ENCODE measurements at places on chromosomes 7 and 10.
A peak's percentile ranks its signal among the peaks of the same experiment; 100 is the strongest.

DNA sequence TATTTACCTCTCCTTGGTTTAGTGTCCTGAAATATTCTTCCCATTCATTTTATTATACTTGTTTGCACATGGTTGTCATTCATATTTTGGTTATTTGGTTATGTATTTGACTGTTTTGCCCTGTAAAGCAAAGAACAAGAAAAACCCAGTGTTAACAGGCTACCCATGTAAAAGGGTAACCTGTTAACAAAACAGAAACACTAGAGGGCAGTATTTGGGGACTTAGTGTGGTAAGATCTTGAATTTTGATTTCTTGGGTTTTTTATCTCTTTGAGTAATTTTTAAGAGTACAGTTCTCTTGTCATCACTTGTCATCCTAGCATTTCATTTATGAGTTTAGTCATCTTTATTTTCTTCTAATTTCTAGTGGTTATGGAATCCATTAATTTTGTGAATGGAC is 51.3 kb downstream of the POLL start:
- DNase-seq: no peak

DNA sequence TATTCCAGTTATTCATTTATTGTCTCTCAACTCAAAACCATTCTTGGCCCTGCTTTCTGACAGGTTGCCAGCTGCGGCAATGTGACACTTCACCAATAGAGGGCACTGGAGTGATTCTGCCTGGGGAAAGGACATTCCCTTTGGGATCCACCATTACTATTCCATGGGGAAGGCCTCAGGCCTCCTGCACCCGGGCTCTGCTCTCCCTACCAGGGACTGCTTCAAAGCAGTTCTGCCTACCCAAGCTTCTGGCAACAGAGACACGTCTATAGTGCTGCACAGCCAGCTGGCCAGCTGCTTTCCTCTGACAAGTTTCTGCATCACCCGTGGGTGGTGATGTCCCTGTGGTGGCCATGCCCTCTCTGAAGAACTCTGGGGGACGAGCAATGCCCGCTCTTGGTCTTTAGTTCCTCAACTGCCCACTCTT is 163.8 kb downstream of the ELMO1 start:
- no peak for DNase-seq

- DNase-seq: no peak
Measured at GRCh38 chr10:62268027-62268398, 631 bp downstream of the RTKN2 start.

GRCh38 chr7:2452074-2452507 is 24.1 kb downstream of the GRIFIN start:
- DNase-seq: no peak

DNA sequence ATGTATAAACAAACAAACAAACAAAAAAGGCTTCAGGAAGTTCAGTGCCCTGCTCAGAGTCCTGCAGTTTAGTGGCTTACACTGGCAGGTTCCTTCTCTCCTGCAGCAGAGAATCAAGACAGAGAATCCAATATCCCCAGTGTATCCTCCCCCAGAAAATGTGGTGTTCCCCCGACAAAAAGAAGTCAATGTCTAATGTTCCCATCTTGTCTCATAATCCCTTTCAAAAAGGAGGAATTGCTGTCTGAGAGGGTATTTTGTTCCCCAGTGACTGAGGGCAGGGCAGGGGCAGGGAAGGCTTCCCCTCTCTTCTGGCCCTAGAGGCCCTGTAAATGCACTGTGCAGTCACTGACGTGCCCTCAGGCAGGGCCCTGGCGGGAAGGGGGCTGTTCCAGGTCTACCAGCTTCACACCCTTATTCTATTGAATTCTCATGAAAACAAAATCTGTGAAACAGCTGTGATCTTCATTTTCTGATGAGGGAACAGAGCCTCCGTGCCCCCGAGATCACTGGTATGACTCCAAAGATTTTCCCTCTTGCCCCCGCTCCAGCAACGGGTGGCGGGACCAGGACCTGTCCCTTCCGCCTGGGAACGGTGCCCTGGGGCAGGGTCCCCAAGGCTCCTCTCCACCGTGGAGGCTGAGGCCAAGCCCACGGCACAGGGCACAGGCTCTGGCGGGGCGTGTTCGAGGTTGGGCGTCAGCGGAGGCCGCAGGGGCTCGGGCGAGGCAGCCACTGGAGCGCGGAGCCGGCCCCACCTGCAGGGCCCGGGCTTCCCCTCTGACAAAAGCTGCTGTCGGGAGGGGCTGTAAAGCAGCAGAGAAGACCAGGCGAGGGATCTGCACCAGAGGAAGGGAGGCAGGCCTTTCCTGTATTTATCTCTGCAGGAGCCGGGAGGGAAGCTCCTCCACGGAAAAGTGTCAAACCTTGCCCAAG is 13.4 kb upstream of the WDFY4 start:
- DNase-seq: no peak

- peak; percentile 35 for DNase-seq
Measured at GRCh38 chr10:118953598-118954393, 75.7 kb upstream of the NANOS1 start.

DNA sequence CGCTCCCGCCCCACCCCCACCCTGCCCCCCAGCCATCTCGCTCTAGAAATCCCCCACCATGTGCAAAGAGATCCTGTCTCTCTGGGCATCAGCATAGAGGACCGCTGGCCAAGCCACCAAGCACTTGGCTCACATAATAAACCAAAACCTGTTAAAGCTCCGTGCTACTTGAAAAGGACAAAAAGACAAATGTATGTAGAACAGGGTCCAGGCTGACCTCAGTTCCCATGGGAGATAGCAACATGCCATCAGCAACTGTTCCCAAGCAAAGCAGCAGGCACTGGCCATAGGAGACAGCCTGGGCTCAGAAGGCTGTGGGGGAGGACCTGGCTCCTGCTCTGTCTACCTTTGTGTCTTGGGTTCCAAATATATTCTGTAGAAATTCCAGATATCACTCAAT is 38.4 kb upstream of the GDF10 start:
- DNase-seq: no peak

GRCh38 chr10:103763374-103764202 is 91.8 kb downstream of the SH3PXD2A start:
- DNase-seq: no peak

GRCh38 chr7:116851671-116852070 is 10.7 kb upstream of the CAPZA2 start:
- no peak for DNase-seq

DNA sequence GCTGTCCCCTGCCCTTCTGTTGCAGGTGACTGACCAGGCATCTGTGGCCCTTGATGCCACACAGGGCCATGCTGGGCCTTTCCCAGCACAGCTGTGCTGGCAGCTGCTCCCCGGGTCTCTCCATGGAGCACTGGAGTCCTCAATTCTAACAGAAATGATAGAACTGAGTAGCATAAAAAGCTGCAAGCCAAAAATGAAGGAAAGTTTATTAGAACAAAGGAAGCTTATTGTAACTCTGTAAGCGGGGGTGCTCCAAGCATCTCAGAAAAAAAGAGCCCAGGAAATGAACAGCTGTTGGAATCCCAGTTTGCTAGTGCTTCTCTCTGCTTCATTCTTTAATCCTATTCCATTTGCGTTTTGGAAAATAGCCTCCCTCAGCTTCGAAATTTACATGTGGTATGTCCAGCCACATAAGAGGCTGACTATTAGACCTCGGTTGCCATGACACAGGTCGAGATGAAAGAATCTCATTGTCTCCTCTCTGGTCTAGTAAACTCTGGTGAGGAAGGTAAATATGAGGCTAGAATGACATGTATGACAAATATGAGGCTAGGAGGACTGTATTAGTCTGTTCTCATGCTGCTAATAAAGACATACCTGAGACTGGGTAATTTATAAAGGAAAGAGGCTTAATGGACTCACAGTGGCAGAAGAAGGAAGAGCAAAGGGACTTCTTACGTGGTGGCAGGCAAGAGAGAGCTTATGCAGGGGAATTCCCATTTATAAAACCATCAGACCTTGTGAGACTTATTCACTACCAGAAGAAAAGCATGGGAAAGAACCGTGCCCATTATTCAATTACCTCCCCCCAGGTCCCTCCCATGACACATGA is 23.7 kb downstream of the EPDR1 start:
- no peak for DNase-seq

DNA sequence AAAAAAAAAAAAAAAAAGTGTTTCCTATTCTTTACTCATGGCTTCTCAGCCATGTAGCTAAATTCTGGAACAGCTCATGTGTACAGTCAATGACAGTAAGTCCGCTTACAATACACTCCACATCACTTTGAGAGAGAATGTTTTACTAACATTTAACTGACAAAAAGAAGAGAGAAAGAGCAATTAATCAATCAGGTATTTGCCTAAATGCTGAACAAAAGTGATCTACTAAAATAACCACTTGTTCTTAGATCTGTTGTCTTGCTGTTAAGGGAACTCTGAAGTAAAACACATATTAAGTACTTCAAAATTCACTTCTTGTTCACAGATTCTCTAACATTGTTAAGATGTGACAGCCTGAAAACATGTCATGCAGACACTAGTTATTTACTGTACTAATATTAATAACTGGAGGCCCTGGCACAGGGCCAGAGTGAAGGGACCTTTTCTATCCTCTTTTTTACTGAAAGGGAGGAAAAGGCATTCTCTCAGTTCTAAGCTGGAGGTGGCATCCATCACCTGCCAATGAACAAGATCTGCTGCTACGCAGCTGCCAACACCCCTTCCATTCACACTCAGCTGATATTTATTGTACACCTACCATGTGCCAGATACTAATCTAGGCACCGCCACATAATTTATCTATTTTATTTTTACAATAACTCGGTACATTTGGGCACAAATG is 72.6 kb downstream of the AHR start:
- DNase-seq: no peak

GRCh38 chr10:30970760-30971460 is 60.8 kb downstream of the ZNF438 start:
- no peak for DNase-seq

GRCh38 chr10:58575491-58575890 is 62.8 kb downstream of the BICC1 start:
- no peak for DNase-seq

GRCh38 chr7:10120936-10121335 is 852.7 kb upstream of the PHF14 start:
- DNase-seq: no peak

GRCh38 chr10:23402856-23403255 is 36.0 kb upstream of the OTUD1 start:
- DNase-seq: no peak

- no peak for DNase-seq
Measured at GRCh38 chr10:62985807-62986600, 147.1 kb upstream of the NRBF2 start.

DNA sequence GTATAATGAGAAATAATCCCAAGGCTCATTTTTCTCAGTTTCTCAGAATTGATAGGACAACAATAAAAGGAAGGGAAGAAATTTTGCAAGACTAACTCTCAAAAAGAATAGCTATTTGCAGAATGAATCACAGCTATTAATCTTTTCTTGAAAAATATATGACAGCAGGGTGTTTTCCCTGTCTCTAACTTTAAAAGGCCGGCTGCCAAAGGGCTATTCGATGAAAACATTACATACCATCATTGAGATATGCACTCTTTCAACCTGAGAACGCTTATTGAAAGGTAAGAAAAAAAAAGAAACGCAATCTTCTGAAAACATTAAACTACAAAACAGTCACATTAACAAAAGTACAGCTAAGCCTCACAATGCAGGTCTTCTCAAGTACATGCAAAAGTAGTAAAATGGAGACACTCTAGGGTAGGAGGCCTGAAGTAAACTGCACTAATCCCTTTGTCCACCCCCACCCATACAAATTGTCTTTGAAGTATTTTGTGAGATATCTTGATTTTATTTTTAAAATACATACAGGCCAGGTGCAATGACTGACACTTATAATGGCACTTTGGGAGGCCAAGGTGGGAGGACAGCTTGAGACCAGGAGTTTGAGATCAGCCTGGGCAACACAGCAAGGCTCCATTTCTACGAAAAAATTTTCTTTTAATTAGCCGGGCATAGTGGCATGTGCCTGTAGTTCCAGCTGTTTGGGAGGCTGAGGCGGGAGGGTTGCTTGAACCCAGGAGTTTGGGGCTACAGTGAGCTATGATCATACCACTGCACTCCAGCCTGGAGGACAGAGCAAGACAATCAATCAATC is 83.0 kb downstream of the PARD3 start:
- DNase-seq: no peak

All from hypothalamus (tissue), 51 donors.